ENCODE measurements at places on chromosomes 7 and 10.

DNA sequence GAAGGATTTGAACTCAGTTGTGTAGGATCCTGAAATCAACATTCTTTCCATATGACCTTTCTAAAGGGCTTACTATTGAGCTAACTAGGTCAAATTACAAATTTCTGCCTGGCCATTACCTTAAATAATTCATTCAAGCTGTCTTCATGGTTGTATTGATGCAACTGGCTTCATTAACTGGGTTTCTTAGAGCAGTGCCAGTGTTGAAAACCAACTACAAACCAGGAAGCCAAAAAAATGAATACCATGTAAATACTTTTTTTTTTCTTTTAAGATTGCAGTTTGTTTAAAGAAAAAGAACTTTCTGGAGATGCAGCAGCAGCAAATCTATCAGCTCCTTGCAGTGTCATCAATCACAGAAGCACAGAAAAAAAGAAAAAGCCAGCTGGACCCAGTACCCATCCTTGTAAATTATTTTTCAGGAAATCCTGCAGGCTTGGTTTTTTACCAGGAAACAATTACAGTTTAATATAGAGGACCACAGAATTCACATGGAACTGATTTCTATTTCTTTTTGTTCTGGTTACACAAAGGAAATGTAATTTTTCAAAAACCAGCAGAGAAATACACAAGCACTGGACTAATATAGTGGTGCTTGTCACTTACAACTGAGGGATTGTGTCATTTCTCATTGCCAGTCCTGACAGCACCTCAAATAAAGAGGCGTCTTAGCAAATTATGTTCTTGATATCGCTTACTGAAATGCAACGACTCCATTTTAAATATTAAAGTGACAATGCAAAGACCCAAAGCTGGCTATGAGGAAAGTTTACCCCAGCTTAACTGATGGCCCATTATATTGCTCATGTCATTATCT lies 131.9 kb downstream of the TMEM26 start:
- DNase-seq = no peak

DNA sequence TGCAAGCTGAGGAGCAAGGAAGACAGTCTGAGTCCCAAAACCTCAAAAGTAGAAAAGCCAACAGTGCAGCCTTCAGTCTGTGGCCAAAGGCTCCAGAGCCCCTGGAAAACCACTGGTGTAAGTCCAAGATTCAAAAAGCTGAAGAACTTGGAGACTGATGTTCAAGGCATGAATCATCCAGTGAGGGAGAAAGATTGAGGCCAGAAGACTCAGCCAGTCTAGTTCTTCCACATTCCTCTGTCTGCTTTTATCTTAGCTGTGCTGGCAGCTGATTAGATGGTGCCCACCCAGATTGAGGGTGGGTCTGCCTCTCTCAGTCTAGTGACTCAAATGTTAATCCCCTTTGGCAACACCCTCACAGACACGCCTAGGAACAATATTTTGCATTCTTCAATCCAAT lies 20.1 kb upstream of the MDFIC start:
- DNase-seq = no peak

GRCh38 chr7:155193716-155194115 lies 104.0 kb upstream of the INSIG1 start:
- DNase-seq = no peak

DNA sequence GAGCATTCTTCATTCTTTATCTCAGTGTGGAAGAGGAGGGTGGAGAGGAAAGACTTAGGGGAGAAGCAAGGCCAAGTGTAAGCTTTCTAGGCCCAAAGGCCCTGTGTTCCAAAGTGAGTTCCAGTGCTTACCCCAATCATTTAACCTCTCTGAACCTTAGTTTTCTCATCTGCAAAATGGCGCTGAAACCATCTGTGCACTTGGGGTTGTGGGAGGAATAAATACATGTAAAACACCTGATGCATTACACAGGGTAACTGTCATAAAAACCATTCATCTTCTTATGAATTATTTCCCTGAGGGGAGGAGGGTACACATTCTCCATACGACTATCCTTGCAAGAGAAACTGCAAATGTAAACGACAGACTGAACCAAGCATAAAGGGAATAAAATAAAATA lies 19.0 kb downstream of the PIK3AP1 start:
- no peak for DNase-seq

GRCh38 chr10:32985341-32985764 lies 27.3 kb upstream of the ITGB1 start:
- no peak for DNase-seq
